ENCODE measurements at places on chromosomes 12 and 14.

DNA sequence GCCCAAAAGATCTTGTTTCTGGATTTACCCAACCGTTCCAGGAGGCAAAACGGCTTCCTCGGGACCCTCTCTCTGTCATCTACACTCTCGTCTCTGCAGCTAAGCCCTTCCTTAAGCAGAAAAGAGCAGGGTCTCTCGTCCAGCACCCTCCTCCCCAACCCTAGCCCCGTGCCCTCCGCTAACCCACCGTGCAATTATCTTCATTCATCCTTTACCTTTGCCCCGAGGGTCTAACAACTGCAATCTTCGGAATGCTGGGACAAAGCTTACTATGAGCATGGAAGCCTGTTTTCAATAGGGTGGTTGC lies 276 bp upstream of the BMAL2 start:
- DNase-seq: no peak

GRCh38 chr12:132853285-132854092 lies 24.8 kb upstream of the GOLGA3 start:
- no peak for DNase-seq

DNA sequence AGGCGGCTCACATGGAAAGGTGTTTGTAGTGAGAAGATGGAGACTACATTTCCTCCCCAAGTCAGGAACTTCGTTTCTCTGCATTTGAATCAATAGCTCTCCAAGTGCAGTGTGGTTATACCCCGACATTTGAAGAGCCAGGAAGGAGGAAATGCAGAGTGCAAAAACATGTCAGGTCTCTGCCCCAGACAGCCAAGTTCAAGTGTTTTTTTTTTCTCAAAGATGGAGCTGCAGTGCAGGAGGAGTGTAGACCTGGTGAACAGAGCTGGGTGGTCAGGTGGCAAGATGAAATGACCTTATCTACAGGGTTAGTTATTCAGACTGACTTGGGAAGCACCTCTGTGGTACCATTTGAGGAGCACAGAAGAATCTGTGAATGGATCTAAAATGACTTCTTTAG lies 21.3 kb downstream of the MLXIP start:
- no peak for DNase-seq

GRCh38 chr12:79083181-79083580 lies 218.6 kb downstream of the SYT1 start:
- no peak for DNase-seq

DNA sequence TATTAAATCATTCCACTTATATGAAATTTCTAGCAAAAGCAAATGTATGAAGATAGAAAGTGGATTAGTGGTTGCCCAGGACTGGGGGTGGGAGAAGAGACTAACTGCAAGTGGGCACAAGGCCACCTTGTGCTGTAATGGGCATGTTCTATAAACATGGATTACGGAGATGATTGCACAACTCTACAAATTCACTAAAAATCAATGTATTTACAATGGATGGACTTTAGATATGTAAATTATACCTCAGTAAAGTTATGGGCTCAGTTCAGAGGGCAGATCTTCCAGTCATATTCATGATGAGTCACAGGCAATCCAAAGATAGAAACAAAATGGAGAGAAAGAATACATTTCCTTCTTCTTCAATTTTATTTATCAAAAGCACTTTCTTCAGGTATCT lies 173.9 kb downstream of the NDUFA12 start:
- DNase-seq: no peak

DNA sequence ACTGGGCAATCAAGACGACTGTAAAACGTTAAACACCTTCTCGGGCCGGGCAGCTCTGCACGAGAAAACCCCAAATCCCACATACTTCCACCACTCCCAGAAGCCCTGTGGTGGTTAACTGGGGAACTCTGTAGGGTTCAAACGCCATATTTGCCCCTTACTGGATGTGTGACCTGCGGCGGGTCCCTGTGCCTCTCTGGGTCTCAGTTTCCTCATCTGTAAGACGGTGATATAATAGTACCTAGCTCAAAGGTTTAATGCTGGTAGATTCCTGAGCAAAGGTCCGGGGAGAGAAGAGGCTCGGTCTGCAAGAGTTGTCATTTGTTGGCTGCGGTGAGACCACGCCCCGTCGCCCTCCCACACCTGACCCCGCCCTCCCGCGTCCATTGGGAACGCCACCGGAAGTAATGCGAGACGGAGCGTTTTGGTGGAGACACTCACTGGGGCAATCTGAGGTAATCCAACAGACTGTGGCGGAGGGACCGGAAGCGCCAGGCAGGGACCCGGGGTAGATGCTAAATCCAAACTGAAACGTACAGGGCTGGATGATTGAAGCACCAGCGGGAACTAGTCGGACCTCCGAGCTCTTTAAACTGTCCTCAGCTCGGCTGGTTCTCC lies 661 bp upstream of the OGFOD2 start:
- DNase-seq: peak; percentile 99

- DNase-seq: no peak
Observed at GRCh38 chr12:7072035-7072434, 11.5 kb downstream of the C1S start.

- no peak for DNase-seq
Observed at GRCh38 chr14:91754185-91754584, 22.3 kb upstream of the CATSPERB start.

DNA sequence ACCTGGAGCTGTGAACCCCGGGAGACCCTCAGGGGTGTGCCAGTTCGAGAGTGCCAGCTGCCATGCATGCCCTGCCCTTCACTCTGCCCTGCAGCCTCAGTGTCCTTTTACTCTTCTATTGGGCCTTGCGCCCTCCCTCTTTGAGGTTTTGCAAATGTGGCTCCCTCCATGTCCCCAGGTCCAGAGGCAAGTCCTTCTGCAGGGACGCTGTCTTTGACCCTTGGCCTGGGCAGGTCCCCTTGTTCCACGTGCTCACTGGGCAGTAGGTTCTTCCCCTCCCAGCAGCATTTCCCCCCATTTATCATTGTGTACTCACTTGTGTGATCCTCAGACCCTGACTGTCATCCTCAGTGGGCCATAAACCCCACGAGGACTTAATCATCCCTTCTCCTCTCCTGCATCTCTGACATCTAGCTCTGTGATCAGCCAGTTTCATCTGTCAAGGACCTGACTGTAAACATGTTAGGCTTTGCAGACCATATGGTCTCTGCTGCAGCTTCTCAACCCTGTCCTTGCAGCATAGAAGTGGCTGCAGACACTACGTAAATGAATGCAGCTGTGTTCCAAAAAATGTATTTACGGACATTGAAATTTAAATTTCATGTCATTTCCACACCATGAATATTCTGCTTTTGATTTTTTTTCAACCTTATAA lies 36.6 kb downstream of the TSPAN9 start:
- DNase-seq: no peak

GRCh38 chr12:123387508-123388176 lies 3.7 kb downstream of the KMT5A start:
- no peak for DNase-seq

DNA sequence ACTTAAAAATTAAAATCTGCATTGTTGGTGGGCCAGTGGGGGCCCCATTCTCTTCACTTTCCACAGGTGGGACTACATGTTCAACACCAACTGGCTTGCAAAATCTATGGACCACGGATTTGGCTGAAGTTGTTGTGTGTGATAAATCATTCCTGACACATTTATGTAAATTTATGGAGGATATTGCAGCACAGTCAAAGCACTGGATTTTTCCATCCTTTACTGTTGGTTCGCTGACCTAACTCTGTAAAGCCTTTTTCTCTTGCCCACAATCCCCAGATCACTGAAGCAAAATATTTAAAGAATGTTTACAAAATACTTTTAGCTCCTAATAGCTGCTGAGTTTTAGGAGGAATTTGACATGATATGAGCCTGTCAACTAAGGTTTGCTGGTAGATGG lies 219.7 kb upstream of the PRICKLE1 start:
- no peak for DNase-seq

GRCh38 chr12:15979096-15980092 lies 68.3 kb downstream of the DERA start:
- DNase-seq: no peak

GRCh38 chr12:69102856-69103255 lies 136.5 kb upstream of the CPSF6 start:
- DNase-seq: no peak

- DNase-seq: no peak
Observed at GRCh38 chr14:104593241-104593701, 11.3 kb downstream of the TMEM179 start.

- DNase-seq: peak; percentile 51
Observed at GRCh38 chr12:131808744-131809371, 19.3 kb upstream of the MMP17 start.

DNA sequence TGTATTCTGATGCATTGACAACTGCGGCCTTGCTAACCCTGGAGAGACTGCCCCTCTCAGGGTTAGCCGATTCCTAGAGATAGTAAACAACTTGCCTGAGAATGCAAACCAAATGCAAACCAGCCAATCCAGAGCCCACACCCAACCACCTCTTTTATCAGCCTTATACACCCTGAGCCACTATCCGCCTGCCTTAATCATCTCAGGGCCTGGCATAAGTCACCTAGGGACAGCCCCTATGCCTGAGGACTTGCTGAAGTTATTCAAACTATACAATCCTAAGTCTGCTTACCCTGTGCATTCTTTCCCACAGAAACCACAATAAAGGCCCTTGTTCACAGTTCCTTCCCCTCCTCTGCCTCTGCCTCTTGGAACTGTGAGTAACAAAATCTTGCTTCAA lies 177.2 kb downstream of the KCNA5 start:
- peak; percentile 23 for DNase-seq

DNA sequence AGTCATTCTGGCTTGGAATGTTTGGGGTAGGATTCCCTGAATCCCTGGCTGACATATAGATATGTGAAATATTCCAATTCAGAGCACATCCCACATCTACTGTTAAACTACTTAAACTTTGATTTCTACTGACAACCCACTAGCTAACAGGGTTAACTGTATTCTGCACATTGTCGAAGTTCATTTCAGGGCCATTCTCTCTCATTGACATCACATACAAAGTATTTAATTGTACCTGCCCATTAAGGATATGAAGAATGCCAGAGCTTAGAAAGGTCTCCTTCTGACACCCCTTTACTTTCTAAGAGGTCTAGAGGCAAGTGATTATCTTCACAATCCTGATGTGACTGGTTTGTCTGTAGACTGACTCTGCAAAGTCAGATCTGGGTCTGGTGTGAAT lies 2.8 kb upstream of the DCN start:
- DNase-seq: no peak

- DNase-seq: peak; percentile 41
Observed at GRCh38 chr12:62522984-62523383, 56.4 kb downstream of the MON2 start.

DNA sequence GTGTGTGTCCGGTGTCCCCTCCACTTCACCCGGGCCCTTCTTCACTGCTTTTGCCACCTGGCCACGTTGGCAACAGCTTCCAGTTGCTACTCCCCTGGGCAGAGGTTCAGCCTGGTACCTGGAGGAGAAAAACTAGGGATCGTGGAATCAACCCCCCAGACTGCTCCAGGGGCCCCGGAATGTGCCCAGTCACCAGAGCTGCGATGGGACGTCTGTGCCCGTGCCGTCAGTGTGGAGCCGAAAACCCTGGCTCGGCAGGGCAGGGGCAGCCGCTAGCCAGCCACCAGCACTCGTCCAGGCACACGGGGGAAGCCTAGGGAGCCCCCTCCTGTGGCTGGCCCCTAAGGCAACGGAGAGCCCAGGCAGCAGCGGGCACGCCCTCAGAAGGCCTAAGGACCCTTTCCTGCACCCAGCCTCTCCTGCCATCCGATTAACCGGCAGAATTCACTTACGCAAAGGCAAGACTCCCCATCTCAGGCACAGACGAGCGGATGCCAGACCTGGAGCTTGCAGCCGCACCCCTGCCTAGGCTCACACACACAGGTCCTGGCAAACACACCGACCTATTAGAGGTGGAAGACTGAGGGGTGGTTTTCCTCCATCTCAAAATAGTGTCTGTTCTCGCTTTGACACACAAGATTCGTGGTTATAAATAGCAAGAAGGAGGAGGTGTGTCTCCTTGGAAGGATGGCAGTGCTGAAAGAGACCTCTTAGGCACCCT lies 62.6 kb downstream of the FBXL14 start:
- peak; percentile 50 for DNase-seq

DNA sequence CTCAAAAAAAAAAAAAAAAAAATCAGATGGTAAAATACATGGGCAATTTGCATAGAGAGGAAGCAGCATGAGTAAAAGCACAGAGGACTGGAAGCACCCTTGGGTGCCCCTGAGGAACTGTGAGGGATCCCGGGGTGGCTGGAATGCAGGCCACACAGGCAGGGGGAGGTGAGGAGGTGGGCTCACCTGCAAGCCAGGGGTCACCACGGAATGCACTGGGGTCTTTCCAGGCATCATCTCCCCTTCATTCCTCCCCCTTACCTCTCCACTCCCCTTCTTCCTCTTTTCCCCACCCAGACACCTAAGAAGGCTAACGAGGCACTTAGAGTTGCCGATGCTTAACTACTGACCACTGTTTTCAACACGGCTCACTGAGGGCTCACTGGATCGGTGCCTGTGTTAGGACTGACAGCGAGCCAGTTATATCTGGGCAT lies 14.4 kb upstream of the HIP1R start:
- DNase-seq: no peak

- DNase-seq: no peak
Observed at GRCh38 chr14:48323665-48324064, 648.3 kb upstream of the MDGA2 start.

GRCh38 chr12:115227137-115227615 lies 543.2 kb upstream of the TBX3 start:
- no peak for DNase-seq

DNA sequence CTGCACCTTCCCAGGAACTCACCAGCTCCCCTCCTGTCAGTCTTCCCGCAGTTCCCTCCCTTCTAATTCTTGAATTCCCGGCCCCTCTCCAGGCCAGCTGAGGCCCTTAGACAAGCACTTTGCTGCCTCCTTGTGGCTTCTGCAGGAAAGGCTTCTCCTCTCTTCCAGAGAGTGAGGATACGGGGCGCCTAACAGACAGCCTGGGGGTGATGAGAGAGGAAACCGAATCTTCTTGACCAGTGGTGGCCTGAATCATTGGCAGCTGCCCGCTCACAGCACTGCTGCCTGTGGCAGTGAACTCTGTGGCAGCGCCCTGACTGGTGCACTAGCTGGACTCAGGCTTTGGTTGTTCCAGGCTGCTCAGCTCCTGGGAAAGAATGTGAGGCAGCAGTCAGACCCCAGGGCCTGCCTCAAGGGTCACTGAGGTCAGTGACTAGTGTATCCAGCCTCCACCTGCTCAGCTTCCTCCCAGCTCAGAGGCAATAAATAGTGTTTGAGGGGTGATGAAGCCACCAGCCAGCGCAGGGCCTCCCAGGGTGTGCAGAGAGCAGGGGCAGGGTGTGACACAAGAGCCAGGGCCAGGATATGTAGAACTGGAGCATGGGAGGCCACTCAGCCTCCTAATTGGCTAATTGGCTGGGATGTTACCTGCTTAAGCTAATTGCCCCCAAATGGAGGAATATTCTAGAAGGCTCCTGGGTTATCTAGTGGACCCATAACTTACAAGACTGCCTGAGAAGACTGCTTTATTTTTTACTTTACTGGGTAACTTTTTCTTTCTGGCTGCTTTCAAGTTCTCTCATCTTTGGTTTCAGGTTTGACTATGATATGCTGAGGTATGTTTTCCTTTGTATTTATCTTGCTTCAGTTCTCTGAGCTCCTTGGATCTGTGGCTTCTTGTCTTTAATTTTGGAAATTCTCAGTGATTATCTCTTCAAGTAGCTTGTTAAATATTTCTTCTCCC lies 12.9 kb upstream of the MCRS1 start:
- DNase-seq: peak; percentile 62

GRCh38 chr12:138898-139534 lies 72.4 kb downstream of the IQSEC3 start:
- no peak for DNase-seq
